Activated T-helper 17 cell treated with anti-CD3 and anti-CD28 coated beads, Interleukin-2, amount 50 U/mL, for 72 hours (primary cell): ENCODE measurements at places on chromosomes 16 and 17.

GRCh38 chr16:8686031-8686621, 11.7 kb downstream of the ABAT start:
- no peak for ATAC-seq

GRCh38 chr16:17591655-17592405, 121.1 kb upstream of the XYLT1 start:
- peak; percentile 49 for ATAC-seq

- no peak for ATAC-seq
These were observed 122.3 kb upstream of the SEC14L1 start for GRCh38 chr17:77018504-77018903.

DNA sequence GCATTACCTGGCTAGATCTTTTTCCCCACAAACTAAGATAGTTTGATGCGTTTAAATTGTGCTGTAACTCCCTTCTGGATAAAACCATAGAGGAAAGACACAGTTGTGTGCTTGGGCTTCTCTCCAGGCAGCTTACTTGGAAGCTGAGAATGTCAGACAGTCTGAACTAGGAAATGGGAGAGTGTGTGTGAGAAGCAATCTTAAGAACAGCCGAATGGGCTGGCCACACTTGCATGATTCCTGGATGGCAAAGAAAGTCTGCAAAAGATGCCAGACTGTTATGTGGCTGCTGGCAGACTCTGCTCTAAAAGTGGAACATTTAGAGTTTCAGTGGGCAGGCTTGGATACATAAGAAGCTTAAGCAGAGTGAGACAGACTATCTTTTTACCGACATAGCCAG, 384.3 kb upstream of the PSMD7 start:
- ATAC-seq, result no peak

GRCh38 chr17:83201206-83202001, 122.0 kb downstream of the METRNL start:
- ATAC-seq, result no peak

- ATAC-seq, result peak; percentile 46
These were observed 8.9 kb downstream of the RHBDF2 start for GRCh38 chr17:76492123-76492988.

DNA sequence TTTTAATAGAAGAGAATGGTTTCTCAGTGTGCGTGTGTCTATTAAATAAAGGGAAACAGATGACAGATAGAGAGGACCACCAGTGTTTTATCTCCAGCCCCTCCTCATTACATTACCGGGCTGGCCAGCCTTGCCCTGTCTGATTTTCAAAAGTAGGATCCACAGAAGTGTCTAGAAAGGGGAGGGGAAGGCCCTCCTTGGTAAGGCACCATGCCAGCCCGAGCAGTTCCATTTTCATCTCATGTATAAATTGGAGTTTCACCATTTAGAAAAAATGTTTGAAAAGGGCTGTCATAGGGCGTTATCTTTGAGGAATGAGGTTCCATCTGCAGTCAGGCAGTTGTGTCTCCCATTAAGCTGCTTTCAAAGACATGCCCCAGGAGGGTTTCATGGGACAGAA, 96.7 kb downstream of the SOCS1 start:
- ATAC-seq, result no peak
